Fibroblast of the conjunctiva (primary cell): ENCODE measurements at places on chromosomes 12 and 14.
A peak's percentile ranks its signal among the peaks of the same experiment; 100 is the strongest.

- DNase-seq, result peak; percentile 26
Observed at GRCh38 chr14:71523630-71524319, 408.5 kb upstream of the RGS6 start.

- no peak for DNase-seq
Observed at GRCh38 chr12:14694145-14694714, 2.2 kb downstream of the GUCY2C start.

- DNase-seq, result no peak
Observed at GRCh38 chr12:47927346-47927745, 22.6 kb upstream of the VDR start.

DNA sequence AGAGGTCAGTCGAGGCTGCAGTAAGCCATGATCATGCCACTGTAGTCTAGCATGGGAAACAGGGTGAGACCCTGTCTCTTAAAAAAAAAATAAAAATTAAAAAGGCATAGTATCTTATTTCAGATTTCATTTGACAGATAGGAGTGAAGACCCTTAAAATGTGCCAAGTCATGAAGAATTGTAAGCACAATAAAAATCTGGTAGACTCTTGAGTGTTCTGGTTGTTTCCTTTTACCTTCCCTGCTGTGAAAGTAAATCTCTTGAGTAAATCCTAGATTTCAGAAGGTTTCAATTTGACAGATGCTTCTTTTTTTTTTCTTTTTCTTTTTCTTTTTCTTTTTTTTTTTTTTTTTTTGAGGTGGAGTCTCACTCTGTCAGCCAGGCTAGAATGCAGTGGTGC, 109.0 kb downstream of the ESR2 start:
- no peak for DNase-seq

- DNase-seq, result no peak
Observed at GRCh38 chr14:90424075-90424474, 27.2 kb downstream of the CALM1 start.

GRCh38 chr12:15005064-15005463, 32.2 kb downstream of the PDE6H start:
- DNase-seq, result no peak

DNA sequence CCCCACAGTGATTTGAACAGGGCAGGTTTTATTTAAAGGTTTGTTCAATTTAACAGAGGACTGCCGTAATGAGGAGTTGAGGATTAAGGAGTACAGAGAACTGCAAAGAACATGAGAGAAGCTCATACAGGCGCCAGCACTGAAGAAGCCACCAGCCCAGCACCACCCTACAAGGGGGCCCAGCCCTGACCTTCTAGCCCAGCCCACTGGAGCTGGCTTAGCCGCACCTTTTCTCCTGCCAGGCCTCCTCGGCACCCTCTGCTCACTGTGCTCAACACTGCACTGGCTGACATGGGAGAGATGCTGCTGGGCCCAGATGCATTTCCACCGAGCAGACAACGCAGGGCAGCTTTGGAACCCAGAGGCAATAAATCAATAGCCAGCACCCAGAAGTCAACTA, 36.5 kb upstream of the SFSWAP start:
- no peak for DNase-seq
